ENCODE measurements at places on chromosomes 16 and 17. TPM values are rescaled to one million over a fixed set of nuclear protein-coding genes. Genes with fewer than 3 reads are reported as not detected.

DNA sequence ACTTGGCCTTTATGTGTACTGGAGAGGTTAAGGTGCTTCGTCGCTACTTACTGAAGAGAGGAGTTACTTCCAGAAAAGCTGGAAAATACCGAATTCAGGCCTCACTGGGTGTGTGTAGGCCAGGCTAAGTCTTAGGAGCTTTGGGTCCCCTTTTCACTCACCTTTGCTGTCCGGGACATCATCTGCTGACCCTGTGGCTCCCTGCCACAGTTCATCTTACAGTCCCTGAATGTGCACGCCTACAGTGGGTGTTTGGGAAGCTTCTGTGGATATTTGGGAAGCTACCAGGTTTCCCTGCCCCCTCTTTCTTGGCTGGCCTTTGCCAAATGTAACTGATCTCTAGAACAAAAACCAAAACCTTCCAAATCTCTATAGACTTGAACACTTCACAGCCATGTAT is 51.4 kb downstream of the ELAC2 start:
- no peak for DNase-seq

GRCh38 chr17:67280279-67280678 is 35.3 kb upstream of the HELZ start:
- DNase-seq, result no peak

- peak; percentile 82 for DNase-seq
These were observed 31.1 kb downstream of the C16orf82 start for GRCh38 chr16:27097800-27098230.

Gene CLEC10A
- 3.7 TPM for total RNA-seq

GRCh38 chr16:2933701-2934100 is 22.0 kb downstream of the FLYWCH1 start:
- DNase-seq, result no peak

DNA sequence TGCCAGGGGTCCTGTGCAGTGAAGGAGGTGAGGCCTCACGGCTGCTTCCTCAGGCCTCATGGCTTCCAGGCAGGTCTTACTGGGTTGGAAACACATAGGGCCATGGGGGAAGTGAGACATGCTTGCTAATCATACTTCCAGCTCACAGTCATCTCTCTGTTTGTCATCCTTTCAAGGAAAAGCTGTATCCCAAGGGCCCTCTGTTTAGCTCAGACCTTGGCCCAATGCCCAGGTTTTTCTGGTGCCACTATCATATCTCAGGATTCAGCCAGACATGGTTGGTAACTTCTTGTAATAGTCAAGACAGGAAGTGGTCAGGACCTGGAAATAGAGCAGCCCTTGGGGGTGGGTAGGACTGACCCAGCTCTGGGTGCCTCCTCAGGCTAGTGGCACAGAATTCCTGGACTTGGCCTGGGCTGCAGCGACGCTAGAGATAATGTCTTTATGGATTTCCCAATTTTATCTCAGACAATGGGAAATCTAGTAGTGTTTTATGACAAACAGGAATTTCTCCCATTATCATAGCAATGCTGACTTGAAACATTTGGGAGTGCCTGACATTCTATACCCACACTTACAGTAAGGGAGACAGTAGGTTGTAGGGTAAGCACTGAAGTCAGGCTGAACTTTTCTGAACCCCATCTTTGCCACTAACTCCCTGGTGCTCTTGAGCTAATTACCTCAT is 13.5 kb upstream of the ITGB3 start:
- DNase-seq, result peak; percentile 82

GRCh38 chr16:2902337-2903130 is 9.2 kb upstream of the FLYWCH1 start:
- DNase-seq, result no peak

DNA sequence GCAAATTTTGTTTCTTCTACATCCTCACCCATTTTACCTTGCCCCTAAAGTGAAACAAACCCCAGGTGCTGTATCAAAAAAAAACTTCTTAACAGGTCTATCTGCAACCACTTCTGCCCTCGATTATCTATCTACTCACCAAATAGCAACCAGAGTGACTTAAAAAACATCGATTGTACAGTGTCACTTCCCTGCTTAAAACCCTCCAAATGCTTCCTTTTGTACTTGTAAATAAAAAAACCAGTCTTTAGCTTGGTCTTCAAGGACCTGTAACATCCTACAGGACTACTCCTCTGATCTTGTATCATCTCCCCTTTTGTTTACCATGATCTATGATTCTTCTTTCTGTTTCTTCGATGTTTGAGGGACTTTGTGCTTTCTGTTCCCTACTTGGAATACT is 82.7 kb upstream of the CORO6 start:
- DNase-seq, result no peak

DNA sequence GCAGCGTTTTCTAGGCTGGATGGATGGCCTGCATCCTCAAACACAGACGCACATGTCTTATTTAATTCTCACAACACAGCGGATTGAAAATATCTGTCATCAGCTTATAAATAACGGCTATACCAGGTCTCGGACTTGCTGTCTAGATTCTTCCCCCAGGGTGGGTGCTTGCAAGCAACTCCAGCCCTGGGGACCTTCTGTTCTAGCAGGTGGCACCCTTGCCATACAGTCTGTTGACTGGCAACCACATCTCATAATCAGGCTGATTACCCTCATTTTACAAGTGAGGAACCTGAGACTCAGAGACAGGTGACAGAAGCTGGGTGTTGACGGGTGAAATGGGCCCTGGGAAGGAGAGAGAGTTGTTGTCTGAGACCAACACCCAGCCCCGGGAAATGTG is 16.2 kb upstream of the SEZ6 start:
- DNase-seq, result no peak

- DNase-seq, result no peak
These were observed 23.4 kb downstream of the ITGAE start for GRCh38 chr17:3777366-3778120.

DNA sequence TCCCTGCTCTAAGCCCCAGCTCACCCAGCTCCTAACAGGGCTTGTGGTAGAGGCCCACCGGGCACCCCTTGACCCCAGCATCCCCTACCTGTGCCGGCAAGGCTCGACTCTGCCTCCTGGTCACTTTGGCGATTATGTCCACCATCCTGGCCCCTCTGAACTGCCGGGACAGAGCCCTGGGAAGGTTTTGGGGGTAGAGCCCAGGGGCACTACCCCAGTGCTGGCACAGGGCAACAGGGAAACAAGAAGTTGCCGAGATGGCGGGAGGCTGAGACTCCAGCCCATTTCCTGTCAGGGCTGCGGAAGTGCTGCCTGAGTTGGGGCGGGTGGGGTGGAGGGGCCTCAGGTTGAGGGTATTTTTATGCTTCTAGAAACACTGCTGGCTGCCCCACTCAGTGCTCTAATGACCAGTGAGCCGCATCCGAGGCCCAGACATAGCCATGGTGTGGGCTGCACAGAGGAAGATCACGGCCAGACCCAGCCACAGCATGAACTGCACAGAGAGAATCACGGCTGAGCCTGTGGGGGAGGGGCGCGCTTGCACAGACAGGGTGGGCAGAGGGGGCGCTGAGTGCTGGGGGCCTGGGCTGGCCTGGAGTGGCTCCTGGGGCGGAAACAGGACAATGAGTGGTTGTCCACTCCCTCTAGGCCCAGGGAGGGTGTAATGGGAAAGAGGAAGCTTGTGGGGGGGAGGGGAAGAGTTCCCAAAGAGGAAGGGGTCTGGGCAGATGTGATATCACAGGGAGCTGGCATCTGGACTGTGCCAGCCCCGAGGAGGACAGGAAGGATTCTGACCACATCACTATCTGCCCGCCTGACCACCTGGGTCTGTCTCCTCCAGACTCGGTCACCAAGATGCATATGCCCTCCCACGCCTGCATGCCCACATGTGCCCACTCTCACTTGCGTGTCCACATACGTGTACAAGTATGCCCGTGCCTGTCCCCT is 22.3 kb downstream of the ARHGAP27 start:
- DNase-seq, result no peak

DNA sequence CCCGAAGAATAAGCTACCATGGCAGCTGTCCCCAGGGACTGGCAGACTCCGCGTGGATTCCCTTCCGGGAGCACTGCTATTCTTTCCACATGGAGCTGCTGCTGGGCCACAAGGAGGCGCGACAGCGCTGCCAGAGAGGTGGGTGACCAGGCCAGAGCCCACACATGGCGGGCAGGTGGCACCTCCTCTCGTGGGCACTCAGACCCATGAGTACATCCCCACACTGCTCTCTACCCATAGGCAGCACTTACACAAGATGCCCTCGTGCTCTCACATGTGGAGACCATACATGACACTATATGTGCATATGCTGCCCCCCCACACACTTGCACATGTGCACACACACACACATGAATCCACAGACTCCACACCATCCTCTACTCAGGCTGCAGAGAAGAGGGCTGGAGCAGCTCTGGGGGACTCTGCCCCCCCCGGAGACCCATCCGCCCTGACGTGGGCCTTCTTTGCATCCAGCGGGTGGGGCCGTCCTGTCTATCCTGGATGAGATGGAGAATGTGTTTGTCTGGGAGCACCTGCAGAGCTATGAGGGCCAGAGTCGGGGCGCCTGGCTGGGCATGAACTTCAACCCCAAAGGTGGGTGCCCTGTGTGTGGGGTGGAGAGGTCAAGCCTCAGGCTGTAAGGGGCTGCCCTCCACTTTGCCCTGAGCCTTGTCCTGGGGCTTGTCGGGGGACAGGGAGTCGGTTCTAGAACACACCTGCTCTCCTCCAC is 62.9 kb downstream of the MRC2 start:
- DNase-seq, result no peak

GRCh38 chr17:32159586-32160438 is 17.5 kb downstream of the RHOT1 start:
- no peak for DNase-seq

DNA sequence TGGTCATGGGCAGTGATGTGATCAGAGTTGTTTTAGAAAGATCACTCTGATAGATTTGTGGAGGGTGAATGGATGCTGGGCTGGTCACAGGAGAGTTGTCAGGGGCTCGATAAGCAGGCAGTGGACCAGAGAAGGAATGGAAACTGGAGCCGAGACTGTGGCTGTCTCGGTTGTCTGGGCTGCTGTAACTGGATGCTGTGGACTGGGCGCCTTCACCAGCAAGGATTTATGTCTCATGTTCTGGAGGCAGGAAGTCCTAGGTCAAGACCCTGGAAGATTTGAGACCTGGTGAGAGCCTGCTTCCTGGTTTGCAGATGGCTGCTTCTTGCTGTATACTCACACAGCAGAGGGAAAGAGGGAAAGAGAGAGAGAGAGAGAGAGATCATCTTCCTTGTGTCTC is 203.6 kb downstream of the HS3ST4 start:
- no peak for DNase-seq

Gene SMIM5
- 7.2 TPM for total RNA-seq

DNA sequence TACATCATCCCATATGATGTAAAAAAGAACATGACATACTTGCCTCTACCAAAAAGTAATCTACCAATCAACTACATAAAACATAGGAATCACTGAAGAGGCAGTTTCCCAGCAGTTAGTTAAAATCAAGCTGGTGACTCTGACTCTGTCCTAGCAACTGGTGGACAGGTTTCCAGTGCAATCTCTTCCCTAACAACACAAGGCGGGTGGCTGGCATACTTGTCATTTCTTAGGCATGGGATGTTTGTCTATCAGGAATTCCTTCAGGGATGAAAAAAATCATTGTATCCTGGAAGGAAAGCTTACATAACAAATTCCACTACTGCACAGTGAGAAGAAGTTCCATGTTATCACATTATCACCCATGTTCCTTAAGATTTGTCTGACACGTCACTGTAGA is 50.9 kb downstream of the HELZ start:
- DNase-seq, result no peak

DNA sequence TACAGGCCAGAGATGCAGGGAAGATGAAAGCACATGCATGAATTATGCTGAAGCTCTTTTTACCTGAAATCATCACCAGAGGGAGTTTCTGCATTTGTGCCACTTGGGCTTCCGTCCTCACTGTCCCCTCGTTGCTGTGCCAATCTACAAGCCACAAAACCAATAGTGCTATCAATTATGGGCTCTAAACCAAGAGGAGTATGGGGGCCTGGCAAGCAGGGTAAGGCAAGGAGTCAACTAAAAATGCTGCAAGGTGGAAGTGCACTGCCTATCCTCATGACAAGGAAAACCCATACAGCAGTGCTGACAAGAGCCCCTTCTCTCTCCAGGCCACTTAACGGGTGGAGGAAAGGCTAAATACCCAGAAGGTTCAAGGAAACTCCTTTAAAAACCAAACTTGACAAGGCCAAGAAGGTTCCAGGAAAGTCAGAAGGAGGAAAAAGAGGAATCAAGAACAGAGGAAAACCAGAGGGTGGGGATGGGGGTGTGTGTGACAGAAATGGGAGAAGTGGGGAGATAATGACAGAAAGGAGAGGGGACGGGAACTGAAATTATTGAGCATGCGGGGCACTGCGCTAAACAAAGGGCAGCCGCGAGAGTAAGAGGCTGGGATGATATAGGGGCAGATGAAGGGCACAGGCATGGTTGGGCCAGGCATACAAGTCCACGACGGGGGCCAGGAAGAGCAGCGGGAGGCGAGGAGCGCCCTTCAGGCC is 674 bp downstream of the C17orf75 start:
- no peak for DNase-seq

Gene KRT23
- 107 TPM for total RNA-seq

DNA sequence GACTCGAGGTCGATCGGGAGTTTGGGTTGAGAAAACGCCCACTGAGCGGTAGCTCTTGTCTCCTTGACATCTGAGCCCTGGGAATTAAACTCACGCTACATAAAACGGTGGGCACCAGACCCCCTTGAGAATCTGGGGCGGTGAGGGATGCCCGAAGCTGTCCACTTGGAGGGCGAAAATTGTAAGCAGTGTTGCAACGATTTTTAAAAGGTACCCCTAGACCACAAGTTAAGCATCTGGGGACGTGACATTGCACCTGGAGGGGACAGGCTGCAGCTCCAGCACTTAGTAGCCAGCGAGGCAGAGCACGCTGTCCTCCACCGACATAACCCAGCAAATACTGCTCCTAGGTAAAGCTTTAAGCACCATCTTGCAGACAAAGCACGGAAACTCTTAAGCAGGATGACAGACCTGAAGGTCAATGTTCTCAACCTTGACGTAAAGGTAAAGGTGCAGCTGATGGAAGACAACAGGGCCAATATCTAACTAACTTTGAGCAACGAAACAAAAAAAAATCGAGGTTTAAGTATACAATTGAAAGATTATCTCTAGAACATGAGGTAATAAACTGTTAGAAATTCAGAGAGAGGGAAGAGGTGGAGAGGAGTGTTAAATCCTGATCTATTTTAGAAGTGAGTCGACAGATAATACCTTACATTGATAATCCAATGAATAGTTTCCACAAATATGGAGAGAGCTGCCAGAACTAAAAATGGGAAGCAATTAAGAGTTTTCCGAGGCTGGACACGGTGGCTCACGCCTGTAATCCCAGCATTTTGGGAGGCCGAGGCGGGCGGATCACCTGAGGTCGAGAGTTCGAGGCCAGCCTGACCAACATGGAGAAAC is 921 bp upstream of the CDR2 start:
- no peak for DNase-seq

GRCh38 chr16:64872101-64872500 is 249.8 kb downstream of the CDH11 start:
- no peak for DNase-seq

Gene TMEM114
- not detected for total RNA-seq

All from skin of body (tissue), 3 donors.